ENCODE measurements at places on chromosomes 7 and 10.

GRCh38 chr10:128422190-128422589 lies 296.0 kb upstream of the MKI67 start:
- no peak for DNase-seq

DNA sequence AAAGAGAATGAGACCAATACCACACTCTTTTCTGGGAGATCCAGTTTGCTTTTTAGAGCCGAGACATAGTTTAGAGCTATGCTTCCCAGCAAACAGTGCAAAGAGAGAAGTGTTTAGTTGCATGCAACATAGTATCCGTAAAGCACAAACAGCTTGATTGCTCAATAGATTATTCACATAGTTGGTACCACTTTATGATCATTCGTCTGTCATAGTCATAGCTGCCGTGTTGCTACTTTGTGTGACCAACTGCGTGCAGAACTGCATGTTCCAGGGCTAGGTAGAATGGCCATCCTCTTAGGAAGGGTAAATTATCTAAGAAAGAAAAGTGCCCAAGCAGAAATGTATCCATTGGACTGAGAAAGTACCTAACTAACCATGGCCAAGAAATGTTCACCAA lies 203.5 kb upstream of the DKK1 start:
- DNase-seq, result no peak

GRCh38 chr7:95974108-95974507 lies 201.8 kb downstream of the DYNC1I1 start:
- no peak for DNase-seq

- no peak for DNase-seq
These were observed 78.6 kb downstream of the ARL5B start for GRCh38 chr10:18737841-18738240.

- DNase-seq, result no peak
These were observed 1.1 kb upstream of the VOPP1 start for GRCh38 chr7:55573234-55573900.

- no peak for DNase-seq
These were observed 13.4 kb upstream of the ERCC6 start for GRCh38 chr10:49552277-49552676.

GRCh38 chr10:113291413-113291812 lies 261.4 kb upstream of the HABP2 start:
- no peak for DNase-seq

DNA sequence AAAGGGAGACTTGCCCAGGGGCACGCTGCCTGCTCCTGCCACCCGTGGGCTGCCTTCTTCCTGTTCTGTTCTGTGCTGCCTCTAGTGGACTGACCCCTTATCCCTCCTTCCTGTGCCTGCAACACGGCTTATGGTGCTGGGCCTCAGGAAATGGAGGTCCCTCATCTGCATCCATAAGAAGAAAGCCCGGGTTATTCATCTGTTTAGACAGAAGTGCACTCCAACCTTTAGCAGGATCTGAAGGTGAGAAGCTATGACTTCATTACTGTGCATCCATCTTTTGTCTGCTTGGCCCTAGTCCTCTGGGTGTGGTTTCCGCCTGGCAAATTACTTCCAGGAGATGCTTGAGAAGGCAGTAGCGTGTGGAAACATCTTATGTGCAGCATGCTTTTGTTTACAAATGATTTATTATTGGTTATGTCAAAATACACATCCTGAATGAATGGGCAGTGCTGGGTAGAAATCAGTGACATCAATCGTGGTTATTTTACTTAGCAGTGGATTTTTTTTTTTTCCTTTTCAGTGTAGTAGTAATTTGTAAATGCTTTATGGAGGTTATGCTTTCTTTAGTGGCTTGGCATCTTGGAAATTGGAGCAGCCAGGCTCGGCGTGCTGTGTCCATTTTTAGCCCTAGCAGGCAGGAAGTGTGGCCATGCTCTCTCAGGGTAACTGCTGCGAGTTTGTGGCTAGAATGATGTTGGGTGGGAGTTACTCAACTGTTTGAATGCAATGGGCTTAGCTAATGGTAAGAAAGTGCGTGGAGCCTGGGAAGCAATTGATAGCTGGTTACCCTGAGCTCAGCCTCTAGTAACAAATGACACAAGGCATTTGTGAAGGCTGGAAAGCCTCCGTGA lies 12.7 kb downstream of the PTPRE start:
- no peak for DNase-seq

- DNase-seq, result no peak
These were observed 34.7 kb downstream of the NET1 start for GRCh38 chr10:5447056-5447455.

GRCh38 chr7:103686763-103687162 lies 240.8 kb upstream of the SLC26A5 start:
- no peak for DNase-seq

DNA sequence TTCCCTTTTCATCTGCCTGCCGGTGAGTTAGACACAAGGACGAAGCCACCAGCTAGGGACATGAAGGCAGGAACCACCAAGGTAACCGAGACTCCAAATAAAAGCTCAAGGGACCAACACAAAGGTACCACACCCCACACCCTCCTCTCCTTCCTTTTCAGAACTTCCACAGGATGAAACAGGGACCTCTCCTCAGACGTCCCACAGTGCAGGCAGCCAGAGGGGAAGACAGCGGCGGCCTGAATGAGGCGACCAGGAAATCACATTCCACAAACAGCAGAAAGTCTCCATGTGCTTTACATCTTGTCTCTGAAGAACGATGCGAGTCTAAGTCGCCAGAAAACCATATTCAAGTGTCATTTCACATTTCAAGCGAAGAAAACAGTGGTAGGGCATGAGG lies 97.8 kb downstream of the DIP2C start:
- no peak for DNase-seq

DNA sequence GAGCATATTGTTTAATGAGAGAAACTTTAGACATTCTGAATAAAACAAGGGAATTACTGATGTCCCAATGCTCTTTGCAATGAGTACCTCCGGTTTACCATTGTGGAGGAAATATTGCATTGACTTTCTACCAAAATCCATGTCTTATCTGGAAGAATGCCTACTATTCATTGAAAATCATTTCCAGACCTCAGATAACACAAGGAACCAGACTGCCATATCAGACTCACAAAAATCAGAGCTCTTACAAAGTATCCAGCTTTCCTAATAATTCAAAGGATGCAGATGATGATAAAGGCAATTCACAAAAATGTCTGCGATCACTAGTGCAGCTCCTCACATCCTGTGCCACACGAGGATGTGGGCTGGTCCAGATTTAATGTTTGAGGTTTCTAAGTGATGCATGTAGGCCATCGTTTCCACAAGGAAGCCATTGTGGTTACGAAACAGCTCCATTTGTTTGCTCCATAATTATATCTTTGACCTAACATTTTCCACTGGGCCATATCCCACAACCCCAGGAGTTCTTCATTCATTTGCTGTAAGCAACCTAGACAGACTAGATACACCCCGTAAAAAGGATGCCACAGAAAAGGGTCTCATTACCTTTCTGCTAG lies 831.1 kb upstream of the C7orf33 start:
- DNase-seq, result no peak

DNA sequence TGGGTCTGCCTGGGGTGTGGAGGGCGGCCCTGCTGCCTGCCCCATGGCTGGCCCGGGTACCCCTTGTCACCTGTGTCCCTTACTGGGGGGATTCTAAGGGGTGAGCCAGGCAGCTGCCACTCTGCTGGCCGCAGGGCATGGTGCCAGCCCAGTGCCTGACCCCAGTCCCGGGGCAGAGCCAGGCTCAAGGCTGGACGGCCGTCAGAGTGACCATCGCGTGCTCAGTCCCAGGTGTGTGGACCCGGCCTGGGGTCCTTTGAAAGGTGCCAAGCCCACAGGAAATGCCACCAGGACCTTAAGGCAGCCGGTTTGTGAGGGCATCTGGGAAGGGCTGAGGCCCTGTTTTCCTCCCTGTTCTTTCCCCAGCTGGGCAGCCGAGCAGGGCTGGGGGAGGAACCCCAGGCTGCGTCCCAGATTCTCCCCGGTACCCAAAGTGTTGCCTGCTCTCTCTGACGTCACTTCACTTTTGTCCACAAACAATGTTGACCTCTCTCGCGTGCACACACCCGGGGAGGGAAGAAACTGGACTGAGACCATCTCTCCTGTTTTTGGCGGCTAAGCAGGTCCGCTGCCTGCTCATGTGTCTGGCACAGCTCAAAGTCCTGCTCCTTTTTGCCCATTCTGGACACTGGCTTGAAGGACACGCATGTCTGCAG lies 37.6 kb downstream of the PAPOLB start:
- DNase-seq, result no peak

- DNase-seq, result no peak
These were observed 212.5 kb upstream of the SH2B2 start for GRCh38 chr7:102073931-102074880.

- DNase-seq, result no peak
These were observed 444.6 kb downstream of the SUGCT start for GRCh38 chr7:40579401-40579800.

- DNase-seq, result no peak
These were observed 212.7 kb downstream of the LRMDA start for GRCh38 chr10:75643944-75644692.

DNA sequence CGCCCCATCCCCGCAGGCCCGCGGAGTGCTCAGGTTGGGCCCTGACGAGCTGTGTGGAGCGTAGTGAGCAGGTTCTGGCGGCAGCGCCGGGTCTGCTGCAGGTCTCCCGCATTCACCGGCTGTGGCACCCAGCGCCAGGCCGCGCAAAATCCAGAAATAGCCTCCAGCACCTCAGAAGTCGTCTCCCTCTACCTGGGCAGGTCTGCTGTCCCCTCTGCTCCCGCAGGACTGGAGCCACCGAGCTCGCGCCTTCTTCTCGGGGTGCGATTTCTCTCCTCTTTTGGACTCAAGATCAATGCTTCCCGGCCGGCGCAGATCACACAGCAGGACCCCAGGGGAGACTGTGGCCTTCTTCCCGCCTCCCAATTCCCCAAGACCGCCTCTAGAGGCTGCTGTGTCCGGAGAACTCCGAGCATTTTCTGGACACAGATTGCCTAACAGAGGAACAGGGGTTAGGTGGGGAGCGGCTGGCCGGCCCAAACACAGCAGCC lies 8.4 kb downstream of the TLX1 start:
- no peak for DNase-seq

- DNase-seq, result no peak
These were observed 83.3 kb downstream of the DLG5 start for GRCh38 chr10:77843264-77843663.

- DNase-seq, result no peak
These were observed 802.5 kb downstream of the GRM8 start for GRCh38 chr7:126450269-126450671.

- no peak for DNase-seq
These were observed 43.2 kb upstream of the FAM133B start for GRCh38 chr7:92633211-92633906.

DNA sequence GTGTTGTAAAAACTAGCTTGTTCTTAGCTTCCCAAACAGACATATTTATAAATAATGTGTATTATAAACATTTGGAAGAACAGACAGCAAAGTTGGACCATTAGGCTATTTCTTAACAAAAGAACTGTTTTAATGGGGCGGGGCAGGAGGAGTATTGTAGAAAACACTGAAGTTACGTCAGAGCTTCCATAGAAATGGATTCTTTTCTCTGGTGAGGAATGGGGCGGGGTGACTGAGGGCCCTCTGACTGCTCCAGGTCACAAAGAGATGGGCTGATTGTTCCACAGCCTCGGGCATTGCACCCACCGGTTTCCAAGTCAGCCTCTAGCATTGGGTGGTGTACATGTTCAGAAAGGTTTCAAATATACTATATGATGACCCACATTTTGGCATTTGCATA lies 36.8 kb upstream of the ADAM12 start:
- DNase-seq, result no peak

GRCh38 chr7:120947980-120948379 lies 2.6 kb upstream of the ING3 start:
- no peak for DNase-seq

DNA sequence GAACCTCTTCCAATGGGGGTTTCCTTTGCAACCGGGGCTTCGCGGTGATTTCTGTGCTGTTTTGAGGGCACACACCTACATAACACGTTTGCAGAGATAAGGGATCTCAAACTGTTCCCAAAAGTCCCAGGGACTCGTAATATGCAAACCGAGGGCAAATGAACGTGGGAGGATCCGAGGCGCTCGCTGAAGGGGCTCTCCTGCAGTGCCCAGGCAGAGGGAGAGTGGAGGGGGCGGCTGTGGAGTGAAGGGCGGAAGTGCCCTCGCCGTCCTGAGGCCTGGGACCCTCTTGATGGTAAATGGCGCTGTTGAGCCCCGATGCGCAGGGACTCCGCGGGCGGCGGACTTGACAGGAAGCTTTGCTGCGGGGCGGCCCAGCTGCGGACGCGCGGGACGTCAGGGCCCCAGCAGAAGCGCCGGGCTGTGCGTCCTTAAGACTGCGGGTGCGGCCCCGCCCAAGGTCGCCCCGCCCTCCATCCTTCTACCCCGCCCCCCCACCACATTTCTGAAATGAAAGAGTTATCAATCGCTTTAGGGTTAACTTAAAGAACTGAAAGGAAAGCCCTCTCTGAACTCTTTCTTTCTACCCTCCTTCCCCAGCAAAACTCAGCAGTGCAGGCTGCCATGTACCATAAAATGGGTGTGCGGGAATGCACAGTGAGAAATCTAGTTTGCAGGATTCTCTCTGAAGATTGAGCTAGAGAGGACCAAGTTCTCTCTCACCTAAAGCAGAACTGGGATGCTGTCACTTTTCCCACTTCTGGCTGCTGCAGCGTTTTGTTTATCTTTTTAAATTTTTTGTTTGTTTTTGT lies 151.8 kb upstream of the YAE1 start:
- no peak for DNase-seq

- DNase-seq, result no peak
These were observed 10.3 kb downstream of the SLC13A4 start for GRCh38 chr7:135717693-135718092.

DNA sequence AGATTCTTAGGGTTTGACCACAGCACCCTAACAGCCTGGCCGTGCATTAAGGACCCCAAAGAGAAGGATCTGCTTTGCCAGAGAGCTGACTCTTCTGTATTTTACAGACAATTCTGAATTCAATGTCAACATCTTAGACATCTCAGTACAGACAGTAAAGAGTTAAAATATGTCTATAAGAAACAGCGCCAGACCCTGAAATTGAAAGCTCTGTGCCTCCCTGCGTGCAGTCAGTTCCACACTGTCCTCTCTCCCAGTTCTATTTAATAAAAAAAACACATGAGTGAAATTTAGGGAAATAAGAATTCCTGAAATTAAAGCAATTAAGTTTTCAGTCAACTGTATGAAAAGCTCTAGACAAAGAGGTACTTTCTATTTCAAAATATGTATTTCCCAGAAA lies 45.1 kb downstream of the MET start:
- DNase-seq, result no peak

DNA sequence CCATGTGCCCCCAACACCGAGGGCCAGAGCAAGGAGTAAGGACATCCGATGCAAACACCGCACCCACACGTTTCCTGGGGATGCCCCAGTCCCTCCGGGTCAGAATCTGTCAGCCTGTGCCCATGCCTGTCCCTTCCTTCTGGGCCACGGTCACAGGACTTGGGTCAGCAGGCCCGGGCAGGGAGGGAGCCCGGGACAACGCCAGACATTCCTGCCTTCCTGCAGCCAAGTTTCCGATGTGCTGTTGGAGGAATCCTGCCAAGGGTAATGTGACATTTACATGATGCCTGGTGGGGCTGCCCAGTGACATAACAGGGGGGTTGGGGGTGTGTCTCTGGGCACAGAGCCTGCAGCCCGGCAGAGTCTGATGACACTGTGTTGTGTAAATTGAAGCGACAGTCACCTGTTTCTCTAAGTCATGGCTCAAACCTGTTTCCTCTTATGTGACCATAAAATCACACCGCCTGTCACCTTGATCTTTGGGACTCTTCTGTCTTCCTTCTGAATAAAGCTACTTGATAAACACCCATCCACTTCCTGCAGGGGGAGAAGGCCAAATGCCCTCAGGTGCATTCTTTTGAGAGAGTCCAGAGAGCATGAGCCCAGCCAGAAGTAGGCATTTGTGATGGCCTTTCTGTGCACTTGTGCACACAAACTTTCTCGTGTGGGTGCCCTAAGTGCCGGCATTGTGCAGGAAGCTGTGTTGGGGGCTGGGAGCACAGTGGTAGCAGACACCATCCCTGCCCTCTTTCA lies 175.3 kb upstream of the RHEB start:
- DNase-seq, result no peak
